ENCODE measurements at places on chromosomes 11 and 22.

DNA sequence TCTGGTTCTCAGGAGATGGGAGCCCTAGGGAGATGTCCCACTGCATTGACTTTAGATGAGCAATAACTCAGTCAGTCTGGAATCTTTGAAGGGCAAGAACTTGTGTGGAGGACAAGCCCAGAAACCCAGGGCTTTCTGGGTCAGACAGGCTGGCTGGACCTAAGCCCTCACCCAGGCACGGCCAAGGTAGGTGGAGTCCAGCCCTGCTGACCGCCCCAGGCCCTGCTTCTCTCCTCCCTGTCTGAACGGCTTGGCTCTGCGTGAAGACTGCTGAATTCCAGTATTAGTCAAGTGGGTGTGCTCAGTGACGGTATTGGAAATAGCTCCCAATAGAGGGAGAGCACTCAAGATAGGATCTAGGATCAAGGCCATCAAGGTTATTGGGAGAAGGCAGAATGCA is 6.1 kb downstream of the CXCR5 start:
- no peak for DNase-seq

DNA sequence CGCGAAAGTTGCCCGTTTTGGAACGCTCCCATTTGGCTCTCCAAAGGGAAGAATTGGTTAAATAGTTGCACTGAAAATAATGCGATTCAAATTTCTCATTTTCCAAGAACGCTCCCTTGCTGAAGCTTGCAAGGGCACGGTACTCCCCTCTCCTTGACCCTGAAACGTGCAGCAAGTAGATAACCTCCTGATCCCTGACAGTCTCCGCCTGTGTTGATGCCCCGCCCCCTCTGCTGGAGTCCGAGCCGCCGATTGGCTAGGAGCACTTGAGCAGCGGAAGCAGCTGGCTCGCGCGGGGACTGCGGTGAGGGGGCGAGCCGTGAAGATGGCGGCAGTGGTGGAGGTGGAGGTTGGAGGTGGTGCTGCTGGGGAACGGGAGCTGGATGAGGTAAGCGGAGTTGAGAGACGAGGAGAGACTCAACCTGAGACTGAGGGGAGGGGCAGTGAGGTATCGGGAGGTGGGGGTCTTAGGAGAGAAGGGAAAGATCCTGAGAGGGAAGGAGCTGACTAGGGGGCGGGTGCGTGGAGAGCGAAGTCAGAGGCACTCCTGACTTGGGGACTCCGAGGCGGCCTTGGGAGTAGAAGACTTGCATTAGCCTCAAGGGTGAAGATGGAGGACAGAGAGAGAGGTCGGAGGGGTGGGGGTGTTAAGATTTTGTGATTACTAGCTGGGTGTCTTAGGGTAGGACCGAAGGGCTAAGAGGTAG is at the start of gene RNF121:
RNF121 (plus strand) TSS at position 310 of the 707 bp plus-strand sequence; CDS start at position 326, 16 bp downstream.
- DNase-seq = peak; percentile 97

DNA sequence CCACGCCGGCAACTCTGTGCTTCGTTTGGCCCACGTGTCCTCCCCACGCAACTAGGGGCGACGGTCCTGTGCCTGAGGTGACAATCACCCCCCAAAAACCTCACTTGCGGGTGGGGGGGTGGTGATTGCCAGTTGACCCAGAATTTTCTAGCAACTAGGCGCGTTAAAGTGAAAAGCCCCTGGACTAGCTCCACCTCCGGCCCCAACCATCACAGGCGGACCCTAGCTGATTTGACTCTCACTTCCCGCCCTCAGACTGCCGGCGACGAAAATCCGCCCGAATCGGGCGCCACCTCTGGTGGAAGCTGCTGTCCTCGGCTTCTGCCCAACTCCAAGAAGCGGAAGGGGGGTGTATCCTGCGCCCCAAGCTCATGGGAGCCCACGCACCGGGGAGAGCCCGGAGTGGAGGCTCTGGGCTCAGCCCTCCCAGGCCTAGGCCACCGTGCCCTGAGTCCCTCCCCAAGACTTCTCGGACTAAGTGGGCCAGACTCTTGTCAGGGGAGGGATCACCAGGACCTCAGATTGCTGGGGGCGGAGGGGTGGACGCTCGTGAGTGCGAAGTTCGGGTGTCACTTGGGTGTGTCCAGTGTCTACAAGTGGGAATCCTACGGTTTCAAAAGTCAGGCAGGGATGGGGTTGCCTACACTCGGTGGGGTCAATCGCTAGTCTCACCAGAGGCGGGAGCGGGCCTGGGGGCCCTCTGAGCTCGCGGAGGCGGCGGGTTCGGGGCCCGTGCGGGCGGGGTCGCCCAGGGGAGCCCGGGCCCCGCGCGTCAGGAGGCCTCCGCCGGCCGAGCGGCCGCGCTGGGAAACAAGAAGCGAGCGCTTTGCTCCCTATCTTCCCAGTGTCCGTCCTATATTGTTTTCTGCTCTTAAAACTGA is 12.3 kb downstream of the PAX6 start:
- no peak for DNase-seq

GRCh38 chr22:38165922-38166593 is 15.6 kb downstream of the PLA2G6 start:
- no peak for DNase-seq

DNA sequence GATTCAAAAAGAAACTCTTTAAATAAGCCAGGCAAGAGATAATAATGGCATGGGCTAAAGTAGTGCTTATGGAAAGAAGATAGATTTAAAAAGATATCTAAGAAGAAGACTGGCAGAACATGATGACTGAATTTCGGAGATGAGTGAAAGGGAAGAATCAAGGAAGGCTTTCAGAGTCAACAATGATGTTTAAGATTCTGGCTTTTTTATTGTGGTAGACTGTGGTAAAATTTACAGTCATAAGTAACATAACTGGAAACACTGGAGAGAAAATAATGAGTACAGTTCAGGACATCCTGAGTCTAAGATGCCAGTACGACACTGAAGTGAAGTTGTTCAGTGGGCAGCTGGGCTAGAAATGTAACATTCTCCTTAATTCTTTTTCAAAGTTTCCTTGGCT is 85.2 kb downstream of the PHF21A start:
- DNase-seq = no peak

DNA sequence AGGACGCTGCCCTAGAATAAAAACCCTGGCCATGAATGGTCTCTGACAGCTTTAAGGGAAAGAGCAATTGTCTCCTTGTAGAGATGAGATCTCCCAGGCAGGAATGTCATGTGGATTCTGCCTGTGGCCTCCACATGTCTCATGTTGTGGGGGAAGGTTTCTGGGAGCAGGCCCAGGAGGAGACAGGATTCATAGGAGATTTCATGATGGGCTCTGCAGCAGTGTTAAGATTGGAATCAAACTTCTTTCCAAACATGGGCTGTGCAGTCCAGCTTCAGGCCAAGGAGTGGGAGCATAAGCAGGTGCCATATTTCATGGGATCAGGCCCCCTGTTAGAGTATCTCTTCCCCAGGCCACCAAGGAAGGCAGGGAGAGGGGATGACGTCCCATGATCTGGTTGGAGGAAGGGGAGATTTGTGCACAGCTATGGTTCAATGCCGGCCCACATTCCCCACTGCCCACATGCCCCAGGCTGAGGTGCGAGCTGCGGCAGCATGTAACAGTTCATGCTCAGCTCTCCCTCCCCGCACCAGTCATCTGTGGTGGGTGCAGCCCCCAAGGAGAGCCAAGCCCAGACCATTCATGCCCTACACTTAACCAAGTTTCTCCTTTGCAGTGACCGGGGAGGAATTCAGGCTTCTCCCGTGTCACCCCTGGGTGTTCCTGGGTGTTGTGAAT is 42.5 kb downstream of the LMO1 start:
- no peak for DNase-seq

DNA sequence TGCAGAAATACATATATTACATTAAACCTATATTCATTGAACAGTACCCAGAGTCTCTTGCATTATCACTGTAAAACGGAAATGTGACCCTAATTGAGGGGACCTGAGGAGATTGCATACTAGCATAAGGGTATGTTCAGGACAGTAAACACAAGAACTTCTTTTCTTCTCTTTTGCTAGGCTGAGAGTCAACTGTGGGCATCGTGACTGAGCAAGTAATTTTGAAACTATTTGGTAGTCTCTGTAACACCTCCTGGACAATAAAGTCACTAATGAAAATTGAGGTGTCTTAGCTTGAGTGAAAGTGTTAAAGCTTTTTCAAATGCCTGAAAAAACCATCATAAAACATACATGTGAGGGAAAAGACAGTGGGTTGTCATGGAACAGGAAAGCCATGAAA is 90.9 kb downstream of the PDHX start:
- DNase-seq = peak; percentile 11

DNA sequence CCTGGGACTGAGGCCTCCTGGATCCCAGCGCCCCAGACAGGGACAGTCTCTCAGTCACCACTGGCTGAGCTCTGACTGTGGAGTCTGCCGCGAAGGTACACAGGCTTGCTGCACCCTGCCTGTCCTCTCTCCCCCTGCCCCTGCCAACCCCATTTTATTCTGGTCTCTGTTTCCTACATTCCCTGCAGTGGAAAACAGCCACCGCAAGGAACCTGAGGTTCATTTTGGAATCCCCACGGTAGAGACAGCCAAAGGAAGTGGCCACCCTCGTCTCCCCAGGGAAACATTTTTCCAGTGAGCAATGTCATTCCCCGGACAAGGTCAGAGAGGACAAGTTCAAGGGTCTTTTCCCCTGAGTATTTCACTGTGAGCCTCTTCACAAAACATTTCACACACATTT is 56.6 kb downstream of the FBXO7 start:
- no peak for DNase-seq

- peak; percentile 82 for DNase-seq
These were observed 70.6 kb upstream of the EP300 start for GRCh38 chr22:41021613-41022454.

GRCh38 chr22:47460861-47461260 is 698.4 kb downstream of the TBC1D22A start:
- DNase-seq = no peak

DNA sequence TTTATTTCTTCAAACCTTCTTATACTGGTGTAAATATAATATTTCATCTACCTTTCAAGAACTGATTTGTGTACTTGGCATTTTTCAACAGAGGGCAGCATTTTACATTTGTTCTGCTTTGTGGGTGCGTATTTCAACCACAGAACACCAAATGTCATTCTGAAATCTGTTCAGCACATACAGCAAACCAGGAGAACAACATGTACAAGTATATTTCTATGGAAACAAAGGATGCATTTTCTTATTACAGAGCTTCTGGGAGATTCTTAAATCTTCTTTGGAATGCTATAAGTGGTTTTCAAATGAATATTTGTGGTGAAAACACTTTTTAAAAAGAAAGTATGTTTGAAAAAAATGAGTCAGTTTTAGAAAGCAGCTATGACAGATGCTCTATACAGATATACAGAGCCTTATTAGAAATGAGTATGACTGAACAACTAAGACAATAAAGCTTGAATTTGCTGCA is 946.0 kb downstream of the FAM181B start:
- no peak for DNase-seq

DNA sequence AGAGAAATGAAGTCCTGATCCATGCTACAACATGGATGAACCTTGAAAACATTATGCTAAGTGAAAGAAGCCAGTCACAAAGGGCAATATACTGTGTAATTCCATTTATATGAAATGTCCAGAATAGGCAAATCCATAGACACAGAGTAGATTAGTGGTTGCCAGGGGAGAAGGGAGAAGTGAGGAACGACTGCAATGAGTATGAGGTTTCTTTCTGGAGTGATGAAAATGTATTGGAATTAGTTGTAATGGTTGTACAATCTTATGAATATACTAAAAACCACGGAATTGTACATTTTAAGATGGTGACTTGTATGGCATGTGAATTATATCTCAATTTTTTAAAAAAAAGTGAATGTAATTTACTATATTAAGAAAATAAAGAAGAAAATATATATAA is 83.1 kb upstream of the GDPD4 start:
- DNase-seq = no peak

DNA sequence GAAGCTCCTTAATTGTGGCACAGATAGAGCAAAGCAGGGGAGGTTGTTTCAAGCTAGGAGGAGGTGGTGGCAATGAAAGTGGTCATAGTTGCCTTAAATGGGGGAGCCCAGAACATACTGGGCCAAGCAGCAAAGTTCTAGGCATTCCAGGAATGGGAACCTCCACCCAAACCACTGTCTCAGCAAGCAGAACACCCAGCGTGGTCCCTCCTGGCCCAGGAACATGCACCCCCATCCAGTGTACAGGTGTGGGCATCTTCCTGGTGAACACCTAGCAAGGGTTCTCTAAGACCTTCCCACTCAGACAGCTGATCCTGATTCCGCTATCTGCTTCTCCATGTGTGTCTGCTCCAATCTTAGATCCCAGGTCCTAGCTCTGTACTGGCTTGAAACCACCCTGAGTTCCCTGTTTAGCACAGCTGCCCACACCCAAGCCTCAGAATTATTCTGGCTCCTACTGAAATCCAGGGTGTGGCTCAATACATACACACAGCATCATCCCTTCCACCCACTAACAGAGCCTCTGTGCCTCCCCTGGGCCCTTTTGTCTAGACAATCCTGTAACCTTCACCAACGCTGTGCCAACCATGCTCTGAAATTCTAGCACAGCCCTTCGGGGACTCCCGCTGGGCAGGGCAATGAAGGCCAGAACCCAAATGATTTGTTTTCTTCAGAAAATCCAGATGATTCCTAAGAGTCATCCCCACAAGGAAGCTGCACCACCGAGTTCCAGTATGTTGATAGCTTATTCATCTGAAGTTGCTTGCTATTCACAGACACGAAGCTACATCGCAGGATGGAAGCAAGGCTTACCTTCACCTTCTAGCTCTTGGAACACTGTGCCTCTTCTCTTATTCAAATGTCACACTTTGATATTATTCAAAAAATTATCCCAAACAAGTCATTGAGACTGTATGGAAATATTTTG is 76.6 kb downstream of the ABTB2 start:
- DNase-seq = peak; percentile 52

DNA sequence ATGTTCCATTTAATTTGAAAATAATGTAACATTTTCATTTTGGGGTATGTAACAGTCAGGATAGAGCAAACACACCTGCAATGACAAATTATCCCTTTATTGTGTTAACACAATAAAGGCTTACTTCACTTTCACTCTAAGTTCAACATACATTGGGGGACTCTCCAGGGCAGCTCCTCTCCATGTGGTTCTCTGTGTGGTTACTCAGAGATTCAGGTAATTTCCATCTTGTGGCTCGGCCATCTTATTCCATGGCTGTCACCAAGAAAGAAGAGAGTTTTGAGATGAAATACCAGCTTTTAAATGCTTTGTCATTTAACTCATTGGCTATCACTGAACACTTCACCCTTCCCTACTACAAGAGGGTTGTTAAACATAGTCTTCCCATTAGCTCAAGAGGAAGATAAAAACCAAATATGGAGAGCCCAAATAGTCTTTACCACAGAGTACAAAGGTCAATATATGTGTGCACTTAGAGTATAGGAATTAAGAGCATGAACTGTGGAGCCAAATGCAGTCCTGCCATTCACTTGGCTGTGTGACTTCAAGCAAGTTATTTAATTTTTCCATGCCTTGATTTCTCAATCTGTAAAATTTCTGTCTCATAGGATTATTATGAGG is 10.6 kb upstream of the TPH1 start:
- DNase-seq = no peak

GRCh38 chr11:108253176-108253575 is 30.3 kb downstream of the ATM start:
- DNase-seq = no peak
